C1 segment of cervical spinal cord (tissue), 14 donors: ENCODE measurements at places on chromosomes 4 and X.

- no peak for DNase-seq
These were observed 221.9 kb upstream of the MBNL3 start for GRCh38 chrX:132710656-132711155.

DNA sequence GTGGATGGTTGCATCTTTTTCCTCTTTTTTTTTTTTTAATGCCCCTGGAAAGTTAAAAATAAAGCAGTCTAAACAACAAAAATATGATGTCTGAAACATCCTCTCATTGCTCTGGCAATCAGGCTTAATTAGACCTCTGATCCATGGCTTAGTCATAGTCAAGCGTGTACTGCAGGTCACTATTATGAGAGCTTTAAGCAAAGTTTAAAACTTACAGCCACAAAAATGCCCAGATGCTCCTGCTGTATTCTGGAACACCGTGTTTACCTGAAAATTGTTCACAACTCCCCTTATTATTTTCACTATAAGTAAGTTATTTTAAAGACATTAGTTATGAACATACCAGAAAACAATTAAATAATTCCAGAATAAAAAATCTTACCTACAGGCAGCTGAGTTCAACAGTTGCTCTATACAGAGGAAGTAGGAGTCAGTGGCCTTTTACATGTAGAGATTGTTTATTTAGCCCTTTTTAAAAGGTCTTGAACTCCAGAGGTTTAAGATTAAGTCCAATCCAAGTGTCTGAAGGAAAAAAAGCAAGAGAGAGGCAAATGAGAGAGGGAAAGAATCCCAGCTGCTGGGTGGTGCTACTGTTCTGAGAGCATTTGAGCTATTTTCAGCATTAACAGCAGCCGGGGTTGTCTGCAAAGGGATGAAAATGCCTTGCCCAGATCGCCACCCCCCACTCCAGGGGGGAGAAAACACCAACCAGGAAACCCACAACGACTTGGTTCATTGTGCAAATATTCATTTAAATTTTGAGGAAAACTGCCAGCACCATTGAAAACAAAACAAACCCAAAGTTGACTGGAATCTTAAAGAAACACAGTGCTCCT is 36.9 kb downstream of the SORBS2 start:
- DNase-seq, result no peak

GRCh38 chr4:167032871-167033270 is 201.4 kb downstream of the SPOCK3 start:
- no peak for DNase-seq

DNA sequence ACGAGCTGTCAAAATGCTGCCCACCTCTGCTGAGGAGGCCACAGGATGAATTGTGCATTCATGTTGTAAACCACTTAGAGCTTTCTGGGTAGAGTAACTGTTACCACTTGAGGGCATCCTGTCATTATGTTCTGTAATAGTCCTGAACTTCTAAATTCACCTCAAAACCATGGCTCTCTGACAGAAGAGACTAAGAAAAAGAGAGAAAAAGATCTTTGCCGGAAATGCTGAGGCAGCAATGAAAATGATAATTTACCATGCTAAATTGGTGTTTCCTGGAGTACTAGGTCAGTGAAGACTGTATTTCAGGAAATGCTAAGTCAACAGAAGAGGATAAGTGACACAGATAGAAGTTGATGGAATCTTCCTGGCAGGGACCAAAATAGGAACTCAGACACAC is 942.3 kb upstream of the SLIT2 start:
- DNase-seq, result no peak

- no peak for DNase-seq
These were observed 48.4 kb upstream of the PAK3 start for GRCh38 chrX:111047575-111047974.

GRCh38 chr4:126369076-126369475 is 1054.3 kb downstream of the FAT4 start:
- DNase-seq, result no peak

GRCh38 chrX:46218373-46218772 is 326.8 kb downstream of the ZNF674 start:
- DNase-seq, result no peak

- no peak for DNase-seq
These were observed 16.4 kb upstream of the EIF4E start for GRCh38 chr4:98945297-98945850.

DNA sequence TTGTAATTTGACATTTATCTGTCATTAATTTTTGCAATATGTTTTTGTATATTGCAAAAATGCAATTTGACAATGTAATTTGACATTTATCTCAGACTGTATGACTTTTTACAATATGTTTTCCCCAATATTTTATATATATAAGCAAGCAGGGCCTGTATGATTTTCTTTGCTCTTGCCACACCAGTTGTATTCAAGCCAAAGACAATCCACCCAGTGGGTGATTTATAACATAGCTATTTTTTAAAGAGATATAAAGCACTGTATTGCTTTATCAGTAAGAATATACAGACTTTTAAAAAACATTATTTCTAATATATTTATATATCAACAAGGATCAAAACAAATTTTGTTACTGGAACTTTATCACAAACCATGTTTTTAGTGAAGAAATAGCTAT is 47.3 kb downstream of the SLIT2 start:
- no peak for DNase-seq

DNA sequence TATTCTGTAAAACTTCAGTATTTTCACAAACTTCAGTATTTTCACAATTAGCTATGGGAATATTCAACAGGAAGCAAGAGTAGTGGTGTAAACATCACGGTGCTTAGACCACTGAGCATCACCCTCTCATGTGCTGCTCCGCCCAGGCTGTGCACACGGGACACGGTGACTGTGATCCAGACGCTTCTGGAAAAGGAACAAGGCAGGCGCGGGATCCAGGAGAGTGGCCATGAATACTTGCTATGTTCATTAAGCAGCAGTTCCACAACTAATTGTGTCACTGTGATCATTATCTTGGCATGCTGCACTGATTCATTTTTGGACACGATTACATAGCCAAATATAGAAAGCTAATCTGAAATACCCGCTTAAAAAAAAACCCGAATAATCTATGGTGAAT is 19.6 kb upstream of the FAT1 start:
- DNase-seq, result no peak

DNA sequence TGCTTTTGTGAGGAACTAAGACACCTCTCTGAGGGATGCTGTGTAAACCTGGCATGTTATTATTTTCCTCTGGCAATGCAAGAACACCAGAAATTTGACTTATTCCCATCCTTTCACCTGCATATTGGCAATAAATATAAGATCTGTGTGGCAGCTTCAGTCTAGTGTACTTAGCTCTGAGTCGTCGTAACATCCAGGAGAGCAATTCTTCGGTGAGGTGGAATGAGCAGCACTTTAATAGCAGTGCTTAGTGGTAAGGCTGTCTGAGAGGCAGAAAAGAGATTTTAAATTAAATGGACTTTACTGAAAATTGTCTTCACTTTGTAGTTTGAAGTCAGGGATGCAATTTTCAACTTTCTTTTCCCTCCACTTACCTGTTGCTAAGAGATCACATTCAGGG is 344.9 kb downstream of the PCDH7 start:
- DNase-seq, result no peak

GRCh38 chrX:101918751-101919150 is 13.1 kb downstream of the ZMAT1 start:
- DNase-seq, result no peak

DNA sequence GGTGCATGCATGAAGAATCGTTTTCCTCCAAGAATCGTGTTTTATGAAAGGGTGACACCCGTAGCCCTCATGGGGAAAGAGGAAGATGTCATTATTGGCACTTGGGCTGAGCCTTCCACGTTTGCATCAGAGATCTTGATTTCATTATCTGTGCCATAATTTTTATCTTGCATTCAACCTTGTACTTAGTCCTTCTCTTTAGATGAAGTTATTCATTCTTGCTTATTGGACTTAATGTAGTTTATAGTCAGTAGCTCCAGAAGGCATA is 66.8 kb downstream of the GAB1 start:
- DNase-seq, result no peak

DNA sequence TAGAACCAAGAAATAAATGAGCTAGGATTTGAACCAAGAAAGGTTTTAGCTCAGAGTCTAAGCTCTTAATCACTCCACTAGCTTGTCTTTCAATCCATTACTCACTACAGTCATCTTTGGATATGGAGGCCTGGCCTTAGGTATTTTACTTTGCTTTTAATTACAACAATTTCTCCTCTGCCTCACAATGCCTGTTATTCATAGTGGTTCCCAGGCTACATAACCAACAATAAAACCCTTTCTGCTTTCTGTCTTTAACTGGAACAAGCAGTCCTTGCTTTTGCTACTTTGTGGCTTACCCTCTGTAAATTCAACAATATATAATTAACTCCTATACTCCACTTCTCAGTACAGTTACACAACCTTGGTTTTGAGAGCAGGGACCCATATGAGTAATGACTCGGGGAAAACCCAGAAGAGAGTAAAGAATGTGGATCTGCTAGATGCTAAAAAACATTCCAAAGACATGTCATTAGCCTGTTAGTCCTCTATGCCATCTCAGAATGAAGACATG is 94.7 kb upstream of the NAP1L5 start:
- DNase-seq, result no peak

GRCh38 chr4:112288455-112288854 is 2.8 kb upstream of the TIFA start:
- DNase-seq, result no peak

DNA sequence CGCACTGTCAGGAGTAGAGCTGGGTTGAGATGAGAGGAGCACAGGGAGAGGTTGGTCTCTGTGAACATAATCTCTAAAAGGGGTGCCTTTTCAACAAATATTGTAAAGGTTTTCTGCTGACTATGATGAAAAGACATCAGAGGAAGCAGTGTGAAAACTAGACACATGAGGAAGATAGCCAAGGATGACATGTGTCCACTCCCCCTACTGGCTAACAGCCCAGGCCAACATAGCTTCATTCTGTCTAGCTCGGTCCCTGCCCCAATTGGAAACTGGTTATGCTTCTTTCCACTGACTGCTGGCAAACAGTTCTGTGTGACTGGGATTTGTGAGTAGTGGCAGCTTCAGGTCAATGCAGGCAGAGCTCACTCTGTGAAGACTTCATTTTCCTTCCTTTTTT is 115.4 kb upstream of the ESX1 start:
- DNase-seq, result no peak

DNA sequence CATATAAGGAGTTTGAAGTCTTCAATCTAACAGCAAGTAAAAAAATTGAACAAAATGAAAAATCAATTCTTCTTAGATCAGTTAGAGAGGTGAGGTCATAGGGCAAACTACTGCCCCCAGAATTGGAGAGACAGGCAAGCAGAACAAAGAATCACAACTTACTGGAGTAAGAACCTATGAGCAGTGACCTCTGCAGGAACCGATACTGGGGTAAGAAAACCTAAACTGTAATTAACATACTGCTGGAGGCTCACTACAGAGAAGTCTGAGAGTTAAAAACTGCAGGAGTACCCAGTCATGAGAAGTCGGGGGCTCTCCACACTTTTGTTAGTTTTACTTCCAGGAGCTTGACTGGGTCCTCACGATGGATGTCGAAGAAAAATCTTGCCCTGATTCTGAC is 16.0 kb downstream of the CLDN22 start:
- no peak for DNase-seq

GRCh38 chr4:182155806-182156205 is 87.4 kb upstream of the TENM3 start:
- no peak for DNase-seq

- DNase-seq, result no peak
These were observed 58.7 kb upstream of the CLDN24 start for GRCh38 chr4:183380901-183381300.

DNA sequence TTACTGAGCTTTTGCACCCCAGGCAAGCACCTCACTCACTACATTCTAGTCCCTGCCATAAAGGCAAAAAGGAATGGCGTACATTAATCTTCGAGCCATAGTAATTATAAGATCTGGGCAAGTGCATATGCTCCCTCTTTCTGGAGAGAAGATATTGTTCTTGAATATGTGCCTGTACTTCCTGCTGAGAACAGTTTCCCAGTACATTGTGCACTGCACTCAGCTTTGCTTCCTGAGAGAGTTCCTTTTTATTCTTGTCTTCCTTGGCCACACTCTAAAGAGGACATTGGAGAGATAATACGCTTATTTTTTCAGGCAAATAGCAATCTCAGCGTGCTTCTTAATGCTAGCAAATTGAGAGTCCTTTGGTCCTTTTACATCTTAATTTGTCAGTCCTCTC is 909.0 kb upstream of the PCDH10 start:
- DNase-seq, result no peak

DNA sequence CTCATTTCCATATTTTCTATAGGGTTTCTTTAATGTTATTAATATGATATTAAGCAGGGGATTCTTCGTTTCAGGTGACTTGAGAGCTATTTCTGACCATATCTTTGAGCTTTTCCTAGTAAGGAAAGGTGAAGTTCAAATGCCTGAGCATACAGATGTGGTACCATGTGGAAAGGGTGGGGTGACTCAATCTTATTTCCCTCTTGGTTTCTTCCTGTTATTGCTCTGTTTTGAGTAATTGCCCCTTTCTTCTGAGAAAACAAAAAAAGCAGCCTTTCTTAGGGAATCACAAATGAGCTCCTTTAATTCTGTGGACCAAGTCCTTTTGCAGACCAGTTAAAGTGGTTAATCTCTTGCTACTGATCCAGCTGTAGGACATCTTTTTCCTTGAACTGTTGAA is 41.0 kb upstream of the AGA start:
- DNase-seq, result no peak

GRCh38 chrX:17559728-17560379 is 177.4 kb upstream of the SCML1 start:
- no peak for DNase-seq

DNA sequence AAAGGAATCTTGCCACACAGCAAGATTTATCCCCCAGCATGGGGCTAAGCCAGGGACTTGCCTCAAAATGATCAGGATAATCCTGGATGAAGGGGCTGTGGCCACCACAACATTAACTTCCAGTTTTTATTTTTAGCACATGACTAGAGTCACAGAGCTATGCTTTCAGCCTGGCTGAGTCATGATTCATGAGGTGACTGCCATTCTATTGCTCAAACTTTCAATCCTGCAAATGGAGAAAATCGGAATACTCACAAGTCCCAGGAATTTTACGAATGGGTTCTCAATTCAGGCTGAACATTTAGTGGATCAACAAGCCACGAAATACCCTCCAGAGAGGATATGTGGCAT is 70.7 kb upstream of the HPGD start:
- no peak for DNase-seq
